AG08395 (cell line): ENCODE measurements at places on chromosomes 3 and 15.

DNA sequence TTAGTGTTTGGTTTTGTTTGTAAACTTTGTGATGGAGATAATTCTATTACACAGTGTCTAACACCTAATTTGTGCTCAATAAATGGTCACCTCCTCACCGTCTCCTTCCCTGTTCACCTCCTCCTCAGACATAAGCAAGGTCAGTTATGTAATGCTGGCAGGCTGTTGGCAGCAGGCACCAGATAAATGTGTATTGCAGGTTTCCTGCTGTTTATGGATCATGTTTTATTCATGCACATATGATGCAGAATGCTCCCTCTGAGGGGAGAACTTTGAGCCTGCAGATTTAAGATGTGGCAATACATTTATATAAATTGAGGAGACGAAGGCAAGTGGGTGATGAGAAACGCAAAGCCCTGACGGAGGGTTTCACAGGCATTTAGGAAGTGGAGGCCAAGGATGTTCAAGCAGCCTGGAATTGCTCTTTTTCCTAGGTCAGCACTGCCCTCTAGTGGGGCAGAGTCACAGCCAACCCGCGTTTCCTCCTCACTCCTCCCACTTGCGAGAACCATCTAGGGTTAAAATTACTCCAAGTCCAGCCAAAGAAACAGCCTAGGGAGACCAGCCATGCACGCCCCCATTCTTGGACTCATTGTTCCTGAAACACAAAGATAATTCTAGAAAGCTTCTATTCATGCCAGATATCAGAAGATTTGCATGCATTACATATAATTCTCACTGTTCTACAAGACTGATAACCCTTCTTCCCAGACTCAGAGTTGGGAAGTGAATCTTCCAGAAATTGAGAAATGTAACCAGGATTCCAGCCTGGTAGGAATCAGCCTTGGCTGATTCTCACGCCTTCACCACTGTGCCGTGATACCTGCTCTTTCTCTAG, 228.7 kb downstream of the SLCO3A1 start:
- DNase-seq, result peak; percentile 80

DNA sequence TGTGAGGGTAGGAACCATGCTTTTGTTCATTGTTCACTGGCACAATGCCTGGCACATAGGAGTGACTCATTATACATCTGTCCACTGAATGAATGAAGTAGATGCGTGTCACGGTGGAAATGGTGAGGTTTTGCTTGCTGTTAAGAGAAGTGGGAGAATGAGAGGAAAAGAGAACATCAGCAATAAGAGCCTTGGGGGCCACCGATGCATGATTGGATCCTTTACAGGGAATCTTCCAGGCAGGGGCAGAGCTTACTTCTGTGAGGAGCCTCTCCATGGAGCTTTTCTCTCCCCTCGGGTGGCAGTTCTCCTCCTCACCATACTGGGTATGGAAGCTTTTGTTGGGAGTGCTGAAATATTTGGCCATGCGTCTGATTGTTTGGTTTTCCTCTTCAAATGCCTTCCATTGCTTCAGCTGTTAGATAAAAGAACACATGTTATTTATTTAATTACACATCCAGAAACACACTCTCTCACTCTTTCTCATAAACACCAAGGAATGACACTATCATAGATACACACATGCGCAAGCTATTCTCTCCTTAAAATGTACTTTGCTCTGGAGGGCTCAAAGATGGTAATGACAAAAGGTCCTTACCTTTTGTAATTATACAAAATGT, 78.9 kb upstream of the GSK3B start:
- DNase-seq, result no peak

- no peak for DNase-seq
Measured at GRCh38 chr15:79032656-79033055, 57.9 kb downstream of the RASGRF1 start.

GRCh38 chr3:100709842-100710260, 557 bp downstream of the TFG start:
- DNase-seq, result peak; percentile 17

DNA sequence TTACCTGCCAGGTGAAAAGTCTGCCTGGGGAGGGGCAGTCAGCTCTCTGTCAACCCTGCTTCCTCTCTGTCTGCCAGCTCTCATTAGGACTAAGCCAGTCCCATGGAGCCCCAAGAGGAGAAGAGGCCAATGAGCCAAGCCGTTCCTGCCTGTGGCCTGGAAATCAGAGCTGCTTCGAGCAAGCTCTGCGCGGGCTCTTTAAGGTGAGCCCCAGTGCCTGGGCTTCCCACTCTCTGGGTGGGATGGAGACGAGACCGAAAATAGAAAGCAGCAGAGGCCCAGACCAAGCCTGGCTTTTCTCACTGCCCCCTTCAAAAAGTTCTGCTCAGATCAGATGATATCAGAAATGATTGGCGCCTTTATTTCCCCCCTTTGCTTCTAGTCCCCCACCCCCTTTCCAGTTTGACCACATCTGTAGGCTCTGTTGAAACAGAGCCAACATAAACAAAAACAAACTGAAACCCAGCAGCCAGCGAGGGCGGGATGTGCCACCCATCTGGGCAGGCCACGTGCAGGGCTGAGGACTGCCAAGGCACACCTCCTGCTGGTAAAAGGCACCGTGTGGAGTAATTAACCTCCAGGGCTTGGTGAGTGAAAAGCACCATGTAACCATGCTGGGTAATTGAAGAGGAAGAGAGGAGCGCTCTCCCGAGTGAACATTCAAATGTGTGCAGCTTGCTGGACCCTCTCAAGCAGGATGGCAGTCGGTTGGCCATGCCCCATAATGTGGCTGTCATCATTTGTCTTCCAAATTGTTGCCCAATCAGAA, 471.0 kb upstream of the PROK2 start:
- no peak for DNase-seq

GRCh38 chr3:150995510-150995909, 23.0 kb upstream of the CLRN1 start:
- no peak for DNase-seq

GRCh38 chr3:126620738-126621137, 34.2 kb downstream of the TXNRD3 start:
- DNase-seq, result no peak

GRCh38 chr15:68204776-68205557, at the start of gene CALML4:
Gene CALML4 (minus strand): TSS chr15:68205332. CDS start chr15:68205247, 85 bp downstream.
- peak; percentile 73 for DNase-seq

GRCh38 chr3:38653685-38654537, 4.4 kb upstream of the SCN5A start:
- DNase-seq, result no peak

GRCh38 chr3:6260551-6261191, 600.2 kb upstream of the GRM7 start:
- DNase-seq, result no peak

GRCh38 chr3:73108750-73109149, 47.3 kb downstream of the EBLN2 start:
- no peak for DNase-seq

DNA sequence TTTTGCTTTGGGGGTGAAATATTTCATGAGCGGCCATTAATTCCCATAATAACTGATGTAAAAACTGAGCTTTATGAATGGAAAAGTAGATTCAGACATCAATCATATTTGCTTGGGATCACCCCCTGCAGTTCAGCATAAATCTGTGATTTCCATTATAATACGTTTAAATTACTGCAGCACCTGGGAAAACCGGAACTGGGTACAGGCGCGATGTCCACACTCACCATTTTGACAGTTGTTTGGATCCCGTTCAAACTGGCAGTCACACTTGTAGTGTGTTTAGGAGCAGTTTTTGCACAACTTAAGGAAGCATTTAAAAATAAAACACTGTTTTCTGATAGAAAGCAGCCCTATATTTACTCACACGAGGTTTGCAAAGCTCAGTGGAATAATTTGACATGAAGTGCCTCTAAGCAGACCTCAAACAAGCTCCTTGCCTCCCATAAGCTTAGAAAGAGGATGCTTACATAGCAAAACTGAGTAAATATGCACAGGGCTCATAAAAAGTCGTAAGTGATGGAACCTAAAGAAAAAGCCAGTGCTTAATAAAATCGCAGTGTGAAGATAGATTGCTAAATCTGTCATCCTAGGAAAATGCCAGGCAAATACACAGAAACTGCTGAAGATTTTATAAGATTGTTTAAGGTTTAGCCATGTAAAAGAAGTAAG, 377.6 kb downstream of the PTPRG start:
- no peak for DNase-seq

- DNase-seq, result no peak
Measured at GRCh38 chr3:78665776-78666469, 1101.9 kb downstream of the ROBO1 start.

- no peak for DNase-seq
Measured at GRCh38 chr3:57518276-57518915, 25.7 kb downstream of the DNAH12 start.

DNA sequence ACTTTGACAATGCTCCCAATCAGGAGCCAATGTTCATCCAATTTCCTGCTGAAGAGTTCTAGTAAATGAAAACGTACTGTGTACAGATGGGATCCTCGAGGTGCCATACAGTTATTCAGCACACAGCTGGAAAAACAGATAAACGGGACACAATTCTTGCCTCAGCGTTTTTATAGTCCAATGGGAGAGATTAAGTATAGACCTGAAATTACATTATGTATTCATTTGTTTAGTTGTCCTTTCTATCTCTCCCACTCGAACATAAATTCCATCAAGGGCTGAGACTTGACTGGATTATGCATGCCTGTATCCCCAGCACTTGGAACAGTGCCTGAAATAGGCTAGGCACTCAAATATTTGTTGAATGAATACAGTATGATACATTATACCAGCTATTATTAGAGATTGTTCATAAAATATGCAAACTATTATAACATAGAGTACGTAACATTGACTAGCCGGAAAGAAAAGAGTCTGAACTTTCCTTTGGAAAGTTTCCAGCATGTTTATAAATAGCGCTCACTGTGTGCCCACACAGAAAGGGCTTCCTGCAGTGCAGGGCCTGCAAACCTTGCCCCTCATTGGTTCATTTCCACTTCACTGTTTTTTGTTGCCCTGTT, 27.4 kb upstream of the SNTN start:
- peak; percentile 81 for DNase-seq

DNA sequence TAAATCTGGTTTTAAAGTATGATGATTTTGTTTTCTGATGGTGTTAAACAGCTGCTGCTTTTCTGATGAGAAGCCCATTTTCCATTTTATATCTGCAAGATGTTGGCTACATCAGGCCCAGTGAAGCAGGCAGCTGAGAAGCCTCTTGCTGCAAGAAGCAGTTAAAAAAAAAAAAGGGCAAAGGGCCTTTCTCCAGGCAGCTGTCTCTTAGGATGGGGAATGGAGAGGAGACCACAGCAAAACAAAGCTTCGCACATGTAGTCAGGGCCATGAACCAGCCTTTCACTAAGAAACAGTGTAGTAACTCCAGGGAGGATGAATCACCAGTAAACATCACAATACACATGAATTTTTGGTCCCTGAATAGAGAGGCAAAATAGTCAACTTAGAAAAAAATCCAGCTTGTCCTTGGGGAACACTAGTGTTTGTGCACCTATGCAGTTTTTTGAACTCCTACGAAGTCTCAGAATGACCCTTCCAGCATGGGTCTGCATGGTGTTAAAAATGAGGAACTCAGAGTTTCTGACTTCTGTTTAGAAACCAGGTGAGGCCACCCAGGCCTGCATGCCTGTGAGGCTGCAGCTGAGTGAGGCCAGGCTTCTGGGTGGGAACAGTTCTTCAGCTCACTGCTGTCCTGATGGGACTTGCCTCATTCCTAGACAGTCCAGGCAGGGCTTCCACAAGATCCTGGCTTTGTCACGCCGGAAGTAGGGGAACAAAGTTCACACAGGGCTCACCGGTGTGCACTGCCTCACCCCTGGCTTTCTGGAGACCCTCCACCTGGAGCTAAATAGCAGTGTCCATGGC, 518.7 kb downstream of the MCTP2 start:
- no peak for DNase-seq

DNA sequence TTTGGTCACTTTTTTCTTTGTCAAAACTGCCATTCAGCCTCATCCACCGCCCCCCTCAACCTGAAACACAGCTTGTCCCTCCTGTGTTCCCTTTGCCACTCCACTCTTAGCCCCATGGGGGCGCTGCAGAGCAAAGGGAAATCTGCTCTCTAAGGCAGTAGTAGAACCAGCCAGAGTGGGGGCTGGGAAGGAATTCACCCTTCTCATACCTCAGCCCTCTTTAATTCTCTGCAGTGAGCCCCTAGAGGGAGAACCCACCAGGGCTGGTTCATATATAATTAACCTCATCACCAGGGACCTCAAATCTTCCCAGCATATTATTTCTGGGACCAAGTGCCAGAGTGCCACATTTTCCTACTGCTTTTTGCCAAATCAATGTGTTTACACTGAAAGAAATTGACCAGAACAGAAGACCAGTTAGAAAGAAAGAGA, 2.8 kb upstream of the BCL6 start:
- peak; percentile 70 for DNase-seq

- DNase-seq, result no peak
Measured at GRCh38 chr3:177746337-177746933, 549.2 kb upstream of the TBL1XR1 start.

DNA sequence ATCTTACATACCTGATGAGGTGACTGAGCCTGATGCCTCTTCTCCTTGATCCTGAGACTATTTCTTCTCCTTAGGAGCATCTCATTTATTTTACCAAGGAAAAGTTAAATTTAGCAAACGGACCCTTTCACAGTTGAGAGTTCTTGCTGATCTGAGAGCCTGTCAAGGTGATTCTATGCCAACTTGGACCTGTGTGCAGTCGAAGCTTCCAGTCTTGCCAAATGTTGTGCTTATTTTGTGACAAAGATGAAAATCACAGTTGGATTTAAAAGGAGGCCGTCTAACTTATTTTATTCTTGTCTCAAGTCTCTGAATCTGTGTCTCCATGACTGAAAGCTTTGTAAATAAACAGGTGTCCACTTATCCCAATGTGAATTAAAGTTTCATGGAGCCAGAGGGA, 296.3 kb upstream of the EPHA3 start:
- no peak for DNase-seq

- DNase-seq, result no peak
Measured at GRCh38 chr3:18446149-18446825, 21.1 kb upstream of the SATB1 start.

DNA sequence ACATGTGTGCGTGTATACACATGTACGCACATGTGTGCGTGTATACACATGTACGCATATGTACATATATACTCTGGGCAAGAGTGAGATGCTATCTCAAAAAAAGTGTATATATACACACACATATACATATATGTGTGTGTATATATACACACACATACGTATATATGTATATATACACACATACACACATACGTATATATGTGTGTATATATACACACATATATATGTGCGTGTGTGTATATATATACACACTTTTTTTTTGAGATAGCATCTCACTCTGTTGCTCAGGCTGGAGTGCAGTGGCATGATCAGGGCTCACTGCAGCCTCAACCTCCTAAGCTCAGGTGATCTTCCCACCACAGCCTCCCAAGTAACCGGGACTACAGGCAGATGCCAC, 8.4 kb downstream of the HACL1 start:
- DNase-seq, result no peak

DNA sequence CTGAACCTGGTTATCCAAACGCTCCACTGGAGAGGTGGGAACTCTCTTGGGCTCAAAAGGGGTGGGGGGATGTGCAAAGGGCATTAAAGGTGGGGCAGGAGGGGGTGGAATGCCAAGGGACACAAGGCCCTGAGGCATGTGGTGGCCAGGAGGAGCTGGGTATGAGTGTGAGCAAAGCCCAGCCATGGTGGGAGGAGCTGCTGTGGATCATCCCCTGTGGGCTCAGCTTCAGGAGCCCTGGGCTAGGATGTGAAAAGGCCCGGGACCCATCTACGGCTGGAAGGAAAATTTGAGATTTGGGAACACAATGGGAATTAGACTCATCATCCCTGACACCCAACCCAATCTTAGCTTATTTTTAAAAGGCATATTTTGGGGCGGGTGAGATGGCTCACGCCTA, 33.3 kb downstream of the MGLL start:
- no peak for DNase-seq

- DNase-seq, result no peak
Measured at GRCh38 chr15:70646169-70646568, 117.2 kb downstream of the UACA start.

- no peak for DNase-seq
Measured at GRCh38 chr3:184231671-184232070, 2.3 kb downstream of the VWA5B2 start.
